ENCODE measurements at places on chromosomes 5 and 9.

- DNase-seq: no peak
These were observed 7.6 kb upstream of the CAMSAP1 start for GRCh38 chr9:135914921-135915320.

GRCh38 chr5:168706655-168707069 is 127.5 kb upstream of the PANK3 start:
- no peak for DNase-seq

DNA sequence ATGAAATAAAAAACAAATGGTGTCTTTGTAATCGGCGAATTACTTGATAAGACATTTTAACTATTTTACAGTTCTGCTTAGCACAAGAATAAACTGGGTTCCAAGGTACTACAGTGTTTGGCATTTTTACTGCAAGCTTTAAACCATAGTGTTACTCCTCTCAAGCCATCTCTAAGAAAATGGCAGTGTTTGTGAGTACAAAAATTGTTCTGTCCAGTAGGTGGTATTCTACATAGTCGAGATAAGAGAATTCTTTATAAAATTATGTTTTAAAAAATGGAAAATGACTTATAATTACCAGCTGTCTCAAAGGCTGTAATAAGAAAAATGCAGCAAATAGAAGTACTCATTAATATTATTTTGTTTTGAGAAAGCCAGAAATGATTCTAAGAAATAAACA is 3.2 kb downstream of the SMIM15 start:
- DNase-seq: no peak

DNA sequence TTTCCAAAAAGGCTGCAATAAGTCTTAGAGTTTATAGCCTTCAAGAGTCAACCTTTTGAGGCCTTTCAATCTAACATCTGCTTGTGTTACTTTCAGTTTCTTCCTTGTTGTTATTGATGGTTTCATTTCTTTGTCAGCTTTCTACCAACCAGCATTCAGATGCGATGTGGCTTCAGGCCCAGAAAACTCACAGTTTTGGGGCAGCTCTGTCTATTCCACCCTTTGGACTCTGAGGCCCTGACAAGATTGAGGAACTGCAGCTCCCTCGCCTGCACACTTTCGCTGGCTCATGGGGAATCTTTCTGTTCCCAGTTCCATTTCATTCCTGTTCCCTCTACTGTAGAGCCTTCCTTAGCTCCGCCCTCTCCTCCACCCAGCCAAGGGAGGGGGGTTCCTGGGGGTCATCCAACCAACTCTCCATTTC is 13.3 kb upstream of the WHRN start:
- DNase-seq: no peak

DNA sequence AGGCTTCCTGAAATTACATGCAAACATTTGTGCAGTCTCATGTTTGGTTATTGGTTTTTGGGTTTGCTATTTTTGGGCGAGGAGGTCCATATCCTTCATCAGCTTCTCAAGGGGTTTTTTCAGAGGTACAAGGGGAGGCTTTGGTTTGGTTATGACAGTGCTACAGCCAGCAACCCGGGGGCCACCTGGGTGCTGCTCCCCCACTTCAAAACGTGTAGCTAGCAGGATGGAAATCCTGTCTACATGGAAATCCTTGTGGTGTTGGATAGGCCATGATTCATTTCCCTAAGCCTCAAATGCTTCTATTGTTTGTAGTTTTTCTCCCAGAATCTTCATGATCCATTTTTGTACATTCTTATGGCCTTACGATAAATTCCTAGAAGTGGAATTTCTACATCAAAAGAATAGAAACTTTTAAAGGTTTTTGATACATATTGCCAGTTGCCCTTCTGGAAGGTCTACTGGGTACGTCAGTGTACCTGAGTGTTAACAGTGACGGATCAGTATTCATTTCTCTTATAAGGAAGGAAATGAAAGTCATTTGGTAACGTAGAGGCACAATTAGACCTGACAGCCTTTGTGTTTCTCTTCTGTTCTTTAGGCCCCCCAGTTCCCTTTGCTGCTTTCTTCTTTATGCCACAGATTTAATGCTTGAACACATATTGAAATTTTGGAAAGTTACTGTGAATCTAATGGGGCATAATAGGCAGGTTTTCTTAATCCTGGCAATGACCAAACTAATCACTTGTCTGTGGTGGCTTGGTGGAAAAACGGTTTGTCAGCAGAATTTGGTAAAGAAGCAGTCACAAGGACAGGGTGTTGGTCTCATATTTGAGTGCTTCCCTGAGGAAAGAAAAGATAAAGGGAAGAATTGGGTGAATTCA is 69.7 kb upstream of the ABL1 start:
- no peak for DNase-seq

DNA sequence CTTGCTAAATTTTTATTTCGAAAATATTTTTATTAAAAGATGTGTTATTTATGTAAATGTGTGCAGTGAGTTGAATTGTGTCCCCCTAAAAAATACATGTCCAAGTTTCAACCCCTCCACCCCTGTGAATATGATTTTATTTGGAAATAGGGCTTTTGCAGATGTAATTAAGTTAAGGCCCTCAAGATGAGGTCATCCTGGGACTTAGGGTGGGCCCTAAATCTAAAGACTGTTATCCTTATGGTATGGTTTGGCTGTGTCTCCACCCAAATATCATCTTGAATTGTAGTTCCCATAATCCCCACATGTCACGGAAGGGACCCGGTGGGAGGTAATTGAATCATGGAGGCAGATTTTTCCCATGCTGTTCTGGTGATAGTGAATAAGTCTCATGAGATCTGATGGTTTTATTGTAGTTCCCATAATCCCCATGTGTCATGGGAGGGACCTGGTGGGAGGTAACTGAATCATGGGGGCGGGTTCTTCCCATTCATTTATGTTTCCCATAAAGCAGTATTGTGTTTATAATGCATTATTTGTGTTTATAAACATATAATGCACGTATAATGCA is 1.5 kb upstream of the TMED7 start:
- DNase-seq: no peak

DNA sequence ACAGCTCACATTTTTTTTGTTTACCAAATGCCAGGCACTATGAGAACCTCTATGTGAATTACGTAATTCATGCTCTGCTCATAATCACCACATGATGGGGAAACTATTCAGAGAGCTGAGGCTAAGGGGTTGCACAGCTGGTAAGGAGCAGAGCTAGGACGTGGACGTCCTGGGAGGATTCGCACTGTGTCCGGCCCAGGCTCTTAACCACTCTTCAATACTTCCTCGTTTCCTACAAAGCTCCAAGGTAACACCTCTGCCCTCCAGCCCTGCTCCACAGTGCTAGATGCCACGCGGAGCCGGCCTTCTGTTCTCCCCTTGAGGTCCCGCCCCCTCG is 8.7 kb downstream of the PHF19 start:
- no peak for DNase-seq

GRCh38 chr5:100858987-100859545 is 44.0 kb downstream of the ST8SIA4 start:
- DNase-seq: no peak

DNA sequence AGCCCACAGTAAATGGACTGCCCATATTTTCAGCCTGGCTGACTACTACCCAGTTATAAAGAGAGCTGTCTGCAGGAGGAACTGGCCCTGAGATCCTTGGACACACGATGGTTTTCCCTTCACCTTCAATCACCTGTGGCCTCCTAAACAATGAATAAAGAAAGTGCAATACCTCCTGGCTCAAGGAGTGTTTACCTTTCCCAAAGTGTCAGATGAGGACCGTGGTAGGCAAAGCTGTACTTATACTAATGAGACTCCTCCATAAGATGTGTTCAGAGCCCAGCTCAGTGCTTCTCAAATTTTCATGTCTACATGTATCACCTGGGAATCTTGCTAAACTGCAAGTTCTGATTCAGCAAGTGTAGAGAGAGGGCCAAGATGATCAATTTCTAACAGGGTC is 284.5 kb upstream of the VLDLR start:
- no peak for DNase-seq

DNA sequence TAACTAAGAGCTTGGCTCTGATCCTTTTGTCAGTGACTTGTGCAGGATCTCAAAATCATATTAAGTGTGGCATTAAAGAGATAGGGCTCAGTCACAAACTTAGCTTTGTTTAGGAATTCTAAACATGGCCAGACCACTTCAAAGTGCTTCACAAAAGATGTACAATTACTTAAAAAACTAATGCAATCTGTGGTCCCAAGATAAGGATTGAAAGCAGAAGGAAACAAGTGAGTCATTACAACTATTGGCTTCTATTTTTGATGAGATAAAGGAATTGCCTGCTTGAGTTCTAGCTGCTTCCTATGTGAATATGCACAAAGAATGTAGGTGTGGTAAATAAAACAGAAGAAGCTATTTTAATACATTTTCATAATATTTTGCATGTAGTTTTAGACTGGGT is 44.9 kb upstream of the SLC12A2 start:
- DNase-seq: peak; percentile 73

- DNase-seq: no peak
These were observed 46.6 kb downstream of the ITGA1 start for GRCh38 chr5:52834320-52834719.

- no peak for DNase-seq
These were observed 9.7 kb downstream of the WNK2 start for GRCh38 chr9:93193388-93194220.

DNA sequence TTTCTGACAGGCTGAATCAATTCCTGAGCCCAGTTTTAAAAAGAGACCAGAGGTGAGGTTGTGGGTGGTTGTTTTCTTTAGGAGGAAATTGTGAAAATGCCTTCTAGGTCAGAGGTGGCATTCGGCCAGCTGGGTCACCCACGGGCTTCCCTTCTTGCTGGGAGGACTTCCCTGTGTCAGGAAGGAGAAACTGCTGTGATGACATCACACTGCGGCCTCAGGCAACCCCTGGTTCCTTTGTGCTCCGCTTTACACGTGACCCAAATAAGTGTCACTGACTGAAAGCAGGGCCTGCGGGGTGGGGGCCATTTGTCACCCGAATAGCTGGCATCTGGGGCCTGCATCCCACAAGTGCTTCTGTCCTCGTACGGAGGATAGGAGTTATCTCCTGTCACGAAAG is 39.7 kb downstream of the FABP6 start:
- DNase-seq: no peak

DNA sequence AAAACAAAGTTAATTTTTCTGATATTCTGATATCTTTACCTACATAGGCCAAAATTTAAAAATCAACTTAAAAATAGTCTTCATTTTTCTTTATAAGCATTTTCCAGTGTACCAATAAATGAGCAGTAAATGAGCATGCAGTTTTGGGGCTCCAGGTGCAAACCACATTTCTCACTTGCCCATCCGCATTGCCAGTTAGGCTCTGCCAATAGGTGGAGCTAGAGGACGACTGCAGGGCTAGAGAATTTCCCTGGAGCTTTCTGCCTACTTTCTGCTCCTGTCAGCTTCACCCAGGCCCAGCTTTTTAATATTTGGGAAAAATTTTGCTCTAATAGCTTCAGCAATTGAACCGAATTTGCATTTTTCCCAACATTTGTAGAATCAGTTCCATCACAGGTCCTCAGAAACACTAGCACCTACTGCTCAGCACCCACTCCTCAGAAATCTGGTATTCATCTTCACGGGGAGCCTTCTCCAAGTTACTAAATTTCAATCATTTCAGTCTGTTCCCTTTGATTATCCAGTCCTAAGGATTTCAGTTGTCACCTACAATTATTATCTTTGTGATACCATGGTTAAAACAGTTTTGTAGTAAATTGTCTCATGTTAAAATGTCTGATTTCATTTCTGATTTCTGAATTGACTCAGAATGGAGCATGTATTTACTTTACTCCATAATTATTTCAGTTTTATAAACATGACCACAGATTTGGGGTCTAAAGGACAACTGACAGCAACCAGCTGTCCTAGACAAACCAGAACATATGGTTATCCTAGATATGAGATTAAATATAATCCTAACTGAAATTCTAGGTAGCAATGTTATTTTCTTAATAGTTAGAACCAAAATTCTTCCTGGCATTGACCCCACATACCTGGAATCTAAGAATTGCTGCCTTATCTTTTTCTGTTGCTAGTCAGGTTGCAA is 104.6 kb upstream of the FAM174A start:
- DNase-seq: no peak

DNA sequence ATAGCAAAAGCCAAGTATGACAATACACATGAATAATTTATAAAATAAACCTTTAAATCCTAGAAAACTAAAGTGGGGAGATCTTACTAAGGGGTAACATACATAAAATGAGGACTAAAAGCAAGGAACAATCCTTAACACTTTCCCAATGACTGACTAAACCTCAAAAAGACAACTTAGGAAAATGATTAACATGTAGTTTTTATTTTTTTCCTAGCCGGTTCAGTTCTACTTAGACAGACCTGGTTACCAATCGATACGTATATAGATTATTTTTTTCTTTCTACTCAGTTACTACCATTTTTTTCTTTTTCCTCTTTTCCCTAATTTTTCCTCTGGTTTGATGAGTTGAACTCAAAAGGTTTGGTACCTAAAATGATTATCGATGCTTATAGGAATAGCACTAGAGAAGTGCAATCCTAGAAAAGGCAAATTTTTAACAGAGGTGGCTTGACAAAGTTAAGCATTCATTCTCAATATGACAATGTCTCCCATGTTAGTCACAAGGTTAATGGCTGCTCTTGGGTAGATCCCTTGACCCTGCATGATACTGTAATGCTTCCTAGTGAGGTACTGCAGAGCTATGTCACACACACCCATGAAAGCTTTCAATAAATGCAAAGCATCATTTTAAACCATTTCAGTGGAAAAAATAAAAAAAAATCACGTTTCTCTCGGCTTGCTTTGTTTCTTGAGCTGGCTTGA is 41.5 kb downstream of the FBXO4 start:
- no peak for DNase-seq

- DNase-seq: peak; percentile 65
These were observed 109.5 kb downstream of the PALM2AKAP2 start for GRCh38 chr9:109889456-109889855.

DNA sequence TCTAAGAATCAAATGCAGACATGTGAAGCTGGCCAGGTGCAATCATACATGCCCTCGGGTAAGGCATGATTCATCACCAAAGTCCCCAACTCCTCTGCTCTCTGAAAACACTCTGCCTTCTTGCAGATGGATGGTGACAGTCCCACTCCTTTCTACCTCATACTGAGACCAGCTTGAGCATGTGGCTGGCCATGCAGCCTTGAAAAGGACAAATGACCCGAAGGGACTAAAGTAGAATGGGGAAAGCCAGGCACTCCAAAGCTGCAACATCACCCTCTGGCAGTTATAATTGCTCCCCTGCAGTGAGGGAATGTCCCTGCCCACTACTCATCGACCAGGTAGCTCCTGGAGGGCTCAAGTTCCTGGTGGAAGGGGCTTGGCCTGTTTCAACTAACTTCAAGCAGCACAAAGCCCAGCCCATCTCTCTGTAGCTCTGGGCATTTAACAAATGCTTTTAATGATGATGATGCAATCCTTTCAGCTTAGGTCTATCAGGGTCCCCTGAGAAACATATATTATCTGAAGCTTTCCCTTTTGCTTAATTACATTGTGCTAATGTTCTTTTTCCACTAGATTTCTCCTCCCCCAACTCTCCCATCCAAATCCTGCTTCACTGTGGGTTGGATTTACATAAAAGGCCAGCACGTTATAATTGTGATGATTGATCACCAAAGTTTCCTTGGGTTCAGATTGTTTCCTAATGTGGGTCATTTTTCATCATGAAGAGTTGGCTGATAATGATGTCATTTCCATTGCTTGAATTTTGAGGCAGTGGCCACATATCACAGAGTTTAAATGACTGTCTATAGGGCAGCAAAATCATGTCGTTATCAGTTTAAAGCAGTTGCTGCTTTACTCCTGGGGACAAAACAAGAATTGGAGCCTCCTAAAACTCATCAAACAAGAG is 436.5 kb upstream of the SLC30A5 start:
- no peak for DNase-seq

- no peak for DNase-seq
These were observed 294.1 kb upstream of the SMC2 start for GRCh38 chr9:103799959-103800358.

Data from keratinocyte (primary cell).